ENCODE measurements at places on chromosomes 5 and 9.

DNA sequence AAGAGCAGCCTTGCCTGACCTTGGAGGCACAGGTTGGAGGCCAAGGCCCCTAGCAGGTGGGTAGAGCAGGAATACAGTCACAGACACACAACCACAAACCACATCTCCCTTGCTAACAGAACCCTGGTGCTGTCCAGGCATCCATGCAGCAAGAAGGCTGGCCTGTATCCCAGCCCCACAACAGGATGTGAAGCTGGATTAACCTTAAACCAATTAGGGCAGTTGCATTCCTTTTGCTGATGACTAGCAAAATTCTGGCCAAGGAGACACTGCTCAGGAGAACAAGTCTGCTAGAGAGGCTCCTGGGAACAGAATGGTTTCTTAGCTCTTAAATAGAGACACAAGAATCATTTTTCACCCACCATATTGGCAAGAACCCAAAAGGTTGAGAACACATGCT is 97.8 kb downstream of the C5orf15 start:
- no peak for DNase-seq

GRCh38 chr9:26264709-26265601 is 586.7 kb upstream of the TUSC1 start:
- no peak for DNase-seq

- DNase-seq = no peak
Observed at GRCh38 chr5:58185801-58186200, 274.1 kb downstream of the PLK2 start.

DNA sequence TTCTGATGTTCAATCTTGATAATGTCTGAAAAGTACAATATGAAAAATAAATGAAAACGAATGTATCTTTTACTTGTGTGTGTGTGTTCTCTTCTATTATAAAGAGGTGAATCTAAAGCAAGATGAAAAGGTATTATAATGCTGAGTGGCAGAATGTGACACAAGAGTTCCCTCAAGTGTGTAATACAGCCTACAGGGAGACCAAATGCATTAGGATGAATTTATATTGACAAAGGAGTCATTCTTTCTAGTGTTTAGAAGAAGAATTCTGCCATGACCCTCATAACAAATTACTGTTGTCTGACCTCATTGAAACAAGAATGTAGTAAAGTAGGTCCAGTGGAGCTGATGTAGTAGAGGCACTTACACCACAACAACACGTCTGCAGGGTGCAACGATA is 1119.0 kb upstream of the CDH10 start:
- DNase-seq = no peak

Data from activated naive CD4-positive, alpha-beta T cell treated with anti-CD3 and anti-CD28 coated beads, Interleukin-2, amount 50 U/mL, for 72 hours (primary cell).